K562 (cell line): ENCODE measurements at places on chromosomes 5 and 9. TPM values are rescaled to one million over a fixed set of nuclear protein-coding genes. Genes with fewer than 3 reads are reported as not detected.

- DNase-seq, result no peak
These were observed 186.7 kb downstream of the CFAP90 start for GRCh38 chr5:7664208-7664607.

GRCh38 chr9:98021306-98022040 is 35.1 kb upstream of the NANS start:
- DNase-seq, result no peak

- no peak for DNase-seq
These were observed 903.8 kb downstream of the EFNA5 start for GRCh38 chr5:106766916-106767315.

DNA sequence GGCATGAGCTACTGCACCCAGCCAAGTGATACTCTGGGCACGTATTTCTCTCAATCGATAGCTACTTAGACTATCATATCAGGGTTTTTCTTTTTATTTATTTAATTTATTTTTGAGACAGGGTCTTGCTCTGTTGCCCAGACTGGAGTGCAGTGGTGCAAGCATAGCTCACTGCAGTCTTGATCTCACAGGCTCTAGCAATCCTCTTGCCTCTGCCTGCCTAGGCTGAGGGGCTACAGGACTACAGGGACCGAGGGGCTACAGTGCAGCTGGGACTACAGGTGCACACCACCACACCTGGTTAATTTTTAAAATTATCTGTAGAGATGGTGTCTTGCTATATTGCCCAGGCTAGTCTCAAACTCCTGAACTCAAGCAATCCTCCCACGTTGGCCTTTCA is 20.3 kb upstream of the ANKHD1 start:
- DNase-seq, result no peak

- no peak for DNase-seq
These were observed 911 bp downstream of the ABLIM3 start for GRCh38 chr5:149141957-149142851.

- DNase-seq, result no peak
These were observed 371.2 kb upstream of the RORB start for GRCh38 chr9:74125941-74126340.

- no peak for DNase-seq
These were observed 14.5 kb downstream of the NOTCH1 start for GRCh38 chr9:136531186-136531903.

GRCh38 chr5:112737070-112737462 is 619 bp upstream of the APC start:
- DNase-seq, result no peak

GRCh38 chr5:66985417-66985816 is 211.2 kb downstream of the CD180 start:
- no peak for DNase-seq

- no peak for DNase-seq
These were observed 27.6 kb upstream of the SPATA31E1 start for GRCh38 chr9:87855061-87855460.

- no peak for DNase-seq
These were observed 66.1 kb downstream of the RAI14 start for GRCh38 chr5:34722183-34722582.

DNA sequence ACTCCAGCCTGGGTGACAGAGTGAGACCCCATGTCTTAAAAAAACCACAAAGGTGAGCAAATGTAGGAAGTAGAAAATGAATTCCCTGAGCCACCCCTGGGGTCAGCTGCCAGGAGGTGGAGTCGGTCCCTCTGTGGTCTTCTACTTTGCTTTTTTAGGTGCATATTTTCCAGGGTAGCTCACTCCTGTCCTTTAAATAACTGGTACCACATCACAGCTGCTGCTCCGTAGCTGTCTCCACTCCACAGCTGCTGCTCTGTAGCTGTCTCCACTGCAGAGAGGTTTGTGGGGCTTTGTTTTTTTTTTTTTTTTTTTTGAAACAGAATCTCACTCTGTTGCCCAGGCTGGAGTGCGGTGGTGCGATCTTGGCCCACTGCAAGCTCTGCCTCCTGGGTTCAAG is 8.9 kb downstream of the WDR5 start:
- no peak for DNase-seq

DNA sequence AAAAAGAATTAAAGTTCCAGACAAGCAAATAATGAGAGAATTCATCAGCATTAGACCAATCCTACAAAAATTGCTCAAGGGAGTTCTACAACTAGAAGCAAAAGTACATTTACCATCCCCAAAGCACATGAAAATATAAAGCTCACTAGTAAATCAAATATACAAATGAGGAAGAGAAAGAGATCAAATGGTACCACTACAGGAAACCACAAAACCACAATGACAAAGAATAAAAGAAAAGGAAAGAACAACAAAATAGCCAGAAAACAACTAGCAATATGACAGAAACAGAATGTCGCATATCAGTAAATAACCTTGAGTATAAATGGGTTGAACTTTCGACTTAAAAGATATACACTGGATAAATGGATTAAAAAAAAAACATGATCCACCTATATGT is 739.0 kb downstream of the DTWD2 start:
- DNase-seq, result no peak

DNA sequence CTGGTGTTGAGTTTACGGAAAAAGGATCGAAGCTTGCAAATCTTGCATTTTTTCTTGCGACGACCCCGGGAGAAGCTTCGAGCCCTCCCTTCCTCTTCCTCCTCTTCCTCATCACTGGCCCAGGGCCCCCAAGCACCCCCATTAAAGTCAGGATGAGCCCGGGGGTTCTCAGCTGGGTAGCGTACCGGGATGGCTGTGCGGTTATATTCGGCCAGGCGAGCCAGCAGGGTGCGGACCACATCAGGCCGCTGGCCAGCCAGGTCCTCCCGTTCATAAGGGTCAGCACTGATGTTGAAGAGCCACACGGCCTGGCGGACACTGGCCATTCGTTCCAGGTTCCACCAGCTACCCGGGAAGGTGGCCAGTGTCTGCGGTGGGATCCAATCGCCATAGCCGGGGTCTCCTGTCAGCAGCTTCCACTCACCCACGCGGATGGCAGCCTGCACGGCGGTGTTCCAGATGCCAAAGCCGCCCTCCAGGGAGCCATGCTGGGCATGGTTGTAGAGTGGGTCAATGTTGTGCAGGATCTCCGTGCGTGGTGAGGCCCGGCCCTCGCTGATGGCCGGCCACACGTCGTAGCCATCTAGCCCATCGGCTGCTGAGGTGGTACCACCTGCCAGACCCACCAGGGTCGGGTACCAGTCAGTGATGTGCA is 5.3 kb downstream of the ARSI start:
- no peak for DNase-seq

DNA sequence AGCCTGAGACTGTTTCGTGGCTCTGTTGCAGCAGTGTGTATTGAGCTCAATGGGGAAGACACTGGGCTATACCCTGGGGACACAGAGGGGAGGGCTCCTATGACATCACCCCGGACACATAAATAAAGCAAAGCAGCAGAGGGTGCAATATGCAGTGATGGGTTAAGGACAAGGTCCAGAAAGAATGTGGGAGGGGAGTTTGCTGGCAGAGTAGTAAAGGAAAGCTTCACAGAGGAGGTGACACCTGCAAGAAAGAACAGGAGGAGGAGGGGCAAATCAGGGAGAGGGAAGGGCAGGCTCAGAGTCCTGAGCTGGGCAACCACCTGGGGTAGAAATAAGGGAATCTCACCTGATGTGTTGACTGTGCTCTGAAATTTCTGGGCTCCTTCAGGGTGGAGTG is 35.3 kb upstream of the CDKN2AIPNL start:
- DNase-seq, result peak; percentile 19

DNA sequence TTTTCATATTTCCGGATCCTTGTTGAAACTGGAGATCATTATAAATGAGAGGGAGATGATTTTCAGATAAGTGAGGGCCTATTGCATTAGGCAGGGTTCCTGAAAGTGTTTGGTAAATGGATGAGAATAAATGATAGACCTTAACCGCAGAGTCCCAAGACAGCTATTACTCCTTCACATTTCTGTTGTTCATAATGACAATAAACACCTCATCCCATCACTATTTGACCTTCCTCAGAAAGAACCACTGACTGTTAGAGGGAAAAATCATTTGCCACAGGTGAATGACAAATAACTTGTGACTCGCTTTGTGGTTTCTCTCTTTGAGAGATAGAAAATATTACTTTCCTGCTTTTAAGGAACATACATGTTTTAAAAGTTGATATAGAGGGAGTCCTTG is 47.3 kb upstream of the TRMT10B start:
- DNase-seq, result no peak

GRCh38 chr9:135454737-135455136 is 24.8 kb upstream of the PPP1R26 start:
- no peak for DNase-seq

DNA sequence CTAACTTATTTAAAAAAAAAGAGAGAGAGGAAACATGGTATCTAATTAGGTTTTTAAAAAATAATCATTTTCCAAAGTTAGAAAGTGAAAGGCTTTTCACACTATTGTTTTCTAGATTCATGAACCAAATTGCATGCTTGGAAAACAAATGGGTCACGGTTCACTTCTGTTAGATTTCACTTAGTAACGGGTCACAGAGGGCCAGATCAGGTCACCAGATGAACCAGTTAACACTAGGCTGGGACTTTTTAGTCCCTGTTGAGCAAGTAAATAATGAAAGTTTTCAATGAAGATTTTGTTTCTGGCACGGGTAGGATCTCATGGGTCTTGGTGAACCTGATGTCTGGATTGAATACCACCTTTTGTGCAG is 207.2 kb upstream of the RFX3 start:
- no peak for DNase-seq

- DNase-seq, result no peak
These were observed 19.2 kb upstream of the FGFR4 start for GRCh38 chr5:177067503-177067902.

DNA sequence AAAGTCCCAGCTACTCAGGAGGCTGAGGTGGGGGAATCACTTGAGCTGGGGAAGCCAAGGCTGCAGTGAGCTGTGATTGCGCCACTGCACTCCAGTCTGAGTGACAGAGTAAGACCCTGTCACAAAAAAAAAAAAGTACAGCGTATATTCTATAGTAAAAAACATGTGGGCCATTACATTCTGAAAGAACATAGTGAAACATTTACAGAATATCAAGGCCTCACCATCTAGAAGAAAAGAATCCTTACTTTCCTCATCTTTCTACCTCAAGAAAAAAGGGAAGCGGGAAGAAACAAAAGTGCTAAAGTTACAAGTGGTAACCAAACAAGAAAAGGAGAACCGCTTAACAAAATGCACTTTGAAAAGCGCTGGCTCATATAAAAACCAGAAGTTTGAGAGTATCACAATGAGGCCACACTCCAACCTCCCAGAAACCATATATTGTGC is 5.7 kb upstream of the SYK start:
- no peak for DNase-seq

GRCh38 chr5:32625547-32625946 is 40.2 kb downstream of the SUB1 start:
- DNase-seq, result no peak

DNA sequence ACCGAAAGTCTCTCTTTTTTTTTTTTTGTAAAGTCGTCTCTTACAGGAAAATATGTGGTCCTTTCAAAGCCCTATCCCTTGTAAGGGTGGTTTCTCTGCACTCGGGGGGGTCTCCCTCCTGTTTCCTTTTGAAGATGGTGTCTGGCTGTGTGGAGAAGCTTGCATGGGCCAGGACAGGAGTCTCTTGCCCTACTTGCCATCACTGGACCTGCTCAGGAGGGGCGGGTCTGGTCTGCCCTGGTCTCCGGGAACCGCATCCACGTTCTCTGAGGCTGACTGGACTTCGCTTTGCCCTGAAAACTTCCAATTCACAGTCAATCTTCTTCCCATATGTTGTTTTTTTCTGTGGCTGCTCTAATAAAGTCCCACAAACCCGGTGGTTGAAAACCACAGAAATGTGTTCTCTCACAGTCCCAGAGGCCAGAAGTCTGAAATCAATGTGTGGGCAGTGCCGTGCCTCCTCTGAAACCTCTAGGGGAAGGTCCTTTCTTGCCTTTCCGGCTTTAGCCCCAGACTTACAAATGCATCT is 92.9 kb upstream of the IER5L start:
- DNase-seq, result no peak

GRCh38 chr9:13282998-13283397 is 3.5 kb upstream of the MPDZ start:
- no peak for DNase-seq

DNA sequence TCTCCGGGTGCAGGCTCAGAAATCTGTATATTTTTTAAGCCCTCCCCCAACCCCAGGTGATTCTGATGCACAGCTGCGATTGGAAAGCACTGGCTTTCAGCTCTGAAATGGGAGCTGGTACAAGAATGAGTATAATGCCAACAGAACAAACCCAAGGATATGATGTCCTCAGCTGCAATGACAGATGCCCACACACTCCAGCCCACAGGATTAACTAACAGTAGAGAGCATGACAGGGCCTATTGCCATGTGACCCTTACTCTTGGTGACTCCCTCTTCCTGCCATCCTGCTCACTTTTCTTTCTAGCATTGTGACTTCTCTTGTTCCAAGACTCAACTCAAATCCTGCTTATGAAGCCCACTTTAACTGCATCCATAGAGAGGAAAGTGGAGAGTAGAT is 174.5 kb downstream of the FGF18 start:
- no peak for DNase-seq

GRCh38 chr9:27022920-27023319 is 17.4 kb upstream of the LRRC19 start:
- no peak for DNase-seq

- DNase-seq, result peak; percentile 64
These were observed 93.2 kb downstream of the ZFAND5 start for GRCh38 chr9:72271613-72272478.

- no peak for DNase-seq
These were observed 47.5 kb downstream of the FEM1C start for GRCh38 chr5:115496936-115497576.

GRCh38 chr9:136445799-136446198 is 6.2 kb upstream of the INPP5E start:
- no peak for DNase-seq

DNA sequence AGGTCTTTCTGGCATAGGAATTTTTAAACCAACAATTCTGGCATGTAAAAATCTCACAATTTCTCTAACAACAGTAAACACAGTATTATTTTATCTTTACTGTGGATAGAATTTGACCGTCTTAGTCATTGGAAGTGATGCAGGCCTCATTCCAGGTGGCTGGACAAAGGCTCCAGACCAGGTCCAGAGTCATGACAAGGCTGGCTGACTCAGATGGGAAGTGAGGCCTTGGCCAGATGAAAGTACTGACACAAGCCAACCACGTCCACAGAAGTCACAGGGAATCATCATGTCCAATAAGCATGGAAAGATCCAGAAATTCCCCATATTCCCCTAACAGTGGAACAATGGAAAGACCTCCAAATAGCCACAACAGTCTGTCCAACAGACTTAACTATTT is 12.4 kb downstream of the SPOCK1 start:
- no peak for DNase-seq

GRCh38 chr9:130426883-130427282 is 17.9 kb upstream of the ASS1 start:
- no peak for DNase-seq

- peak; percentile 8 for DNase-seq
These were observed 16.2 kb downstream of the PRRC2B start for GRCh38 chr9:131410044-131410491.

Gene FAF2
- 33.7 and 37.7 TPM in 2 replicates for total RNA-seq

Gene IRX4
- total RNA-seq, result not detected in 2 replicates

Gene ZNF622
- 41.0 and 49.5 TPM in 2 replicates for total RNA-seq

Gene CDKN2A
- total RNA-seq, result not detected in 2 replicates

Gene SPINK4
- 0.80 TPM in 1 of 2 replicates, not detected in the other for total RNA-seq

Gene C9orf72
- 3.4 and 3.8 TPM in 2 replicates for total RNA-seq

Gene ORM1
- 2.9 and 3.4 TPM in 2 replicates for total RNA-seq

Gene SOWAHA
- total RNA-seq, result not detected in 2 replicates

Gene ZNF618
- 13.4 and 13.7 TPM in 2 replicates for total RNA-seq

Gene TRMT10B
- 5.7 and 6.4 TPM in 2 replicates for total RNA-seq

Gene BARHL1
- total RNA-seq, result not detected in 2 replicates

Gene MSMP
- 0.60 and 0.87 TPM in 2 replicates for total RNA-seq

Gene REEP2
- 0.44 and 0.63 TPM in 2 replicates for total RNA-seq
